ENCODE measurements at places on chromosomes 1 and 21.

DNA sequence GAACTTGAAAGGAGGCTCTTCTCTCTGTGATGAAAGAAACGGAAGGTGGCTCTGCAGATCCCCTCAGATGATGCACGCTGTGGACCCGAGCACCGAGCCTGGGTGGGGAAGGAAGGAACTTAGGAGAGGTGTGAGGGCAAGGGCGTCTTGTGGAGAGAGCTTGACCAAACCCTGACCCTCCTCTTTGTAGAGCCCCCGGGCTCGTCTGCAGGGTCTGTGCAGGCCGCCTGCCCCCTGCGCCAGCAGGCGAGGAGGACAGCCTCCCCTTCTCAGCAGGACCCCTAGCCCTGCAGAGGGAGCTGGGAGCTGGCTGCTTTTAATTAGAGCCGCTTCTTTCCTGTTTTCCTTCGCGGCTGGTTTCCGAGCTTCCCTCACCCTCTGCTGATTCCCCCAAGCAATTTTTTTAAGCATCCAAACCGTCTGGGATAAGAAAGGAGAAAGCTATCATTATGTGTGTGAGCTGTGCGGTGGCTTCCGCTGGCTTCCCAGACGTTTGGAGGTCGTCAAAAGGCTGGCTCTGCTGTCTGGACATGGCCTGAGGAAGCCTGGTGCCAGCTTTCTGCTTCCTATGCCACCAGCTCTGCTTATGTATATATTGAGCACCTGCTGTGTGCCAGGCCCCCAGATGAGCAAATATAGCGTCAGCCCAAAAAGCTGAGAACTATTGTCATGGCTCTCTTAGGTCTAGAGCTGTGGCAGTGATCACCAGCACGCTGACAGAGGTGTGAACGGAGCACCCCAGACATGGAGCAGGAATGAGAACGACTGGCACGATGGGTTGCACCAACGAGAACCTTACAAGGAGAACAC is 160.2 kb upstream of the IRF2BP2 start:
- peak; percentile 65 for DNase-seq

- no peak for DNase-seq
These were observed 136.2 kb downstream of the ZC3H11B start for GRCh38 chr1:219476716-219477115.

DNA sequence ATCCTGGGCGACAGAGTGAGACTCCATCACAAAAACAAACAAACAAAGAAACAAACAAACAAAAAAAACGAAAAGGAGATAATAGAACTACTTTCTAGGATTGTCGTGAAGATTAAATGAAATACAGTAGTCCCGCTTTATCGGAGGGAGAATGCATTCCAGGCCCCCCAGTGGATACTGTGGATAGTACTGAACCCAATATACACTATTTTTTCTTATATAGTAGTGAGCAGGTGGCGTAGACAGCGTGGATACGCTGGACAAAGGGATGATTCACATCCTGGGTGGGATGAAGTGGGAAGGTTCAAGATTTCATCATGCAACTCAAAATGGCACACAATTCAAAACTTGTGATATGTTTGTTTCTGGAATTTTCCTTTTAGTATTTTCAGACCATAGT is 8.0 kb downstream of the SLC35F3 start:
- no peak for DNase-seq

GRCh38 chr1:167808104-167808503 is 86.3 kb downstream of the MPZL1 start:
- no peak for DNase-seq

GRCh38 chr1:201088901-201089525 is 23.2 kb downstream of the CACNA1S start:
- DNase-seq, result no peak

DNA sequence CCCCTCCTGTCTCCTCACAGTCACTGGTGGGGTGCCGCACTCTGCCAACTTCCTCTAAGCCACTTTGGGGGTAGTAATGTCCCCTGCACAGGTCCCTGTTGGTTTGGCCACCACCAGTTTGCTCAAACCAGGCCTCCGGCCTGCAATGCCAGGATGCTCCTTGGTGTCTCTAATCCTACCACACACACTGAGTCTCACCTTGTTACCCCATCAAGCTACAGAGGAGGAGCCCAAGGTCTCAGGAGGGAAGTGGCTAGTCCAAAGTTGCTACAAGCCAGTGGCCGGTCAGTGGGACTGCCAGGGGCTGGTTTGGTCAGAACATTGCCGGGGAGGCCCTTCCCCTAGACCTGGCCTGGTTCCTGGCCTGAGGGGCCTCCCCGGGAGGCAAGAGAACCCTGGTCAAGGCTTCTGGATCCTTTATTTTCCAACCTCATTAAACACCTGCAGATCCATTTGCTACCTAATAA is 21.5 kb upstream of the LRP8 start:
- DNase-seq, result no peak

- DNase-seq, result no peak
These were observed 45.1 kb upstream of the EPS15 start for GRCh38 chr1:51564124-51564523.

GRCh38 chr1:22636927-22637326 is 499 bp downstream of the C1QA start:
- DNase-seq, result peak; percentile 72

DNA sequence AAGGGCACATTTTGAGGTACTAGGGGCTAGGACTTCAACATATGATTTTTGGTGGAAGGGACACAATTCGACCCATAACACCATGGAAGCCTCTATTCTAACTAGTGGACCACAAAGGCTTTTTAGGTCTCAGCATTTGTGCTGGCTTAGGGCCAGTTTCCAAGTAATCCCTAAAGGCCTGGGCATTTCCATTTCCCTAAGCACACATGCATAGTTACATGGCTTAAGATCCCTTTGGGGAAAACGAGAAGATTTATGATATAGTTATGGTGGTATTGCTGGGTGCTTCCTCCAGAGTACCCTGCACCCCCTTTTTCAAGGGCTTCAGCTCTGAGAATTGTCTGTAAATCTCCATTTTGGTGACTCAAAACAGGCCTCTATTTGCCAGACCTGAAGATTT is 28.2 kb upstream of the TMEM54 start:
- DNase-seq, result no peak

DNA sequence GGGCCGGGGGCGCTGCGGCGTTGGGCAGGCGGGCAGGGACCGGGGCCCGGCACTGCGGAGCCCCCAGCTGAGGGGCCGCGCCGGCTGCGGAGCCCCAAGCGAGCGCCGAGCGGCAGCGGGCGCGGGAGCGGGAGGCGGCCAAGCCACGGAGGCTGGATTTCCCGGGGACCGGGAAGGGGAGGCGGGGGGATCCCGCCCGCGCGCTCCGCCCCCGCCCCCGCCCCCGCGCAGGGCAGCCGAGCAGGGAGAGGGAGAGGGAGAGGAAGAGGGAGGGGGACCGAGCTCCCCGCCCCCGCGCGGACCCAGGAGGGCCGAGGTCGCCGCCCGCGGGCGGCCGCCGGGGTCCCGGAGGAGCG is at the start of gene DLGAP3:
Gene DLGAP3 (minus strand): TSS at position 154 of the 356 bp plus-strand sequence. CDS start 24,267 bp downstream, outside the sequence.
- peak; percentile 55 for DNase-seq

- DNase-seq, result no peak
These were observed 314 bp downstream of the DPH5 start for GRCh38 chr1:101025283-101025656.

- no peak for DNase-seq
These were observed 93.5 kb downstream of the TM2D1 start for GRCh38 chr1:61631436-61631835.
